Stimulated activated CD8-positive, alpha-beta memory T cell treated with anti-CD3 and anti-CD28 coated beads, Interleukin-15, amount 100 ng/mL, for 4 hours (primary cell): ENCODE measurements at places on chromosomes 1 and 21.

DNA sequence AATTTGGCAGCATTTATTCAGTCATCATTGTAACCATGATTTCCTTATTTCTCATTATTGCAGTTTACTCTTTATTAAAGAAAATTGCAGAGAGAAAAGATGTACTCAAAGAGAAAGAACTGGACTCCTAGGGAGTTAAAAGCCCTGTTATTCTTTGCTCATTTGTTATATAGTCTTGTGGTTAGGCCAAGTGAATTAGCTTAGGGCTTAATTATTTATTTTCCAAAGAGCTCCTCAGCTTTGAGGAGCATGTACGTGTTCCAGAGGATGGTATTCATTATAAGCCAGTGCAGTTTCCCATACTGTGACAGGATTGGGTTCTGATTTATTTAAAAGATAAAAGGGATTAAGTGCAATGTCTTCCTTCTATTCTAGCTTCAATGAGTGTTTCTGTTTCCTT, 86.4 kb downstream of the GPR161 start:
- no peak for DNase-seq

DNA sequence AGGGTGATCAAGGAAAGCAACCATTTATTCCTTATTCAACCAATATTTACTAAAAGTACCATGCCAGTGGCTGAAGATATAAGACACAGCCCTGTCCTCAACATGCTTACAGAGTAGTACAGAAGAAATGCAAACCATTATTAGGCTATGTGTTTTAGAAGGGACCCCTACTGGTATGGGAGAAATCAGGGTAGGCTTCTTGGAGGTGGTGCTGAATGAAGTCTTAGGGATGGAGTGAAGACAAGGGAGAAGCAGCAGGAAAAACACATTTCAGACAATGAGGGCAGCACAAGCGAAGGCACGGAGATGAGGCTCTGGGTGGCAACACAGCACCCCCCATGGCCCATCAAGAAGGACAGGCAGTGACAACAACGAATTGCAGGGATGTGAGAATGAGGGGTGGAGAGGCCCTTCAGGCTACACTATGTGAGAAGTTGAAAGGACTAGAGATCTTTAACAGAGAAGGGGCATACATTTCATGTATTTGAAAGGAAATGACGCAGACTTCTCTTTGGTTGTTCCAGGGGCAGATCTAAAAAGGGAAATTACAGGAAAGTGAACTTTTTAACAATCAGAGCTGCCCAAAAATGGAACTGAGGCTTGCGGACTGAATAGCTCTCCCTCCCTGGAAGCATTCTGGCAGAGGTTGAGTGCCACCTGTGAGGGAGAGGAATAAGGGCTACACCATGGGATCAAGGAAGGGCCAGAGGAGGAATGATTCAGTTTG, 16.8 kb upstream of the CD58 start:
- DNase-seq: no peak

GRCh38 chr1:39317111-39317510, 112.6 kb downstream of the MACF1 start:
- no peak for DNase-seq

DNA sequence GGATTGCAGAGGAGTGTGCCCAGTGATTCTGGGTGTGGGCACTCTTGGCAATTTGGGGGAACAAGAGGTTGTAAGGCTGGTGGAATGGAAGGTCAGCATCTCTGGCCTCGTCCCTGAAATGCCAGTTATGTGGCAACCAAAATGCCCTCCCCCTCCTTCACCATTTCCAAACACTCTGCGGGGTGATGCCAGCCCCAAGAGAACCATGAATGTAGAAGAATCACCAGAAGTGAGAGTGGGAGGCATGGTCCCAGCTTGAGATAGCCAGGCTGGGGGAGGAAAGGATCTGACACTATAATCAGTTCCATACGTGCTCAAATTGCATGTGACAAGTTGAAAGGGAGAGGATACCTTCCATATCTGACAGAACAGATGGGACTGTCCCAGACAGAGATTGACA, 88.7 kb upstream of the EDN2 start:
- DNase-seq: no peak

- no peak for DNase-seq
These were observed 62.5 kb downstream of the IL23R start for GRCh38 chr1:67228791-67229190.

DNA sequence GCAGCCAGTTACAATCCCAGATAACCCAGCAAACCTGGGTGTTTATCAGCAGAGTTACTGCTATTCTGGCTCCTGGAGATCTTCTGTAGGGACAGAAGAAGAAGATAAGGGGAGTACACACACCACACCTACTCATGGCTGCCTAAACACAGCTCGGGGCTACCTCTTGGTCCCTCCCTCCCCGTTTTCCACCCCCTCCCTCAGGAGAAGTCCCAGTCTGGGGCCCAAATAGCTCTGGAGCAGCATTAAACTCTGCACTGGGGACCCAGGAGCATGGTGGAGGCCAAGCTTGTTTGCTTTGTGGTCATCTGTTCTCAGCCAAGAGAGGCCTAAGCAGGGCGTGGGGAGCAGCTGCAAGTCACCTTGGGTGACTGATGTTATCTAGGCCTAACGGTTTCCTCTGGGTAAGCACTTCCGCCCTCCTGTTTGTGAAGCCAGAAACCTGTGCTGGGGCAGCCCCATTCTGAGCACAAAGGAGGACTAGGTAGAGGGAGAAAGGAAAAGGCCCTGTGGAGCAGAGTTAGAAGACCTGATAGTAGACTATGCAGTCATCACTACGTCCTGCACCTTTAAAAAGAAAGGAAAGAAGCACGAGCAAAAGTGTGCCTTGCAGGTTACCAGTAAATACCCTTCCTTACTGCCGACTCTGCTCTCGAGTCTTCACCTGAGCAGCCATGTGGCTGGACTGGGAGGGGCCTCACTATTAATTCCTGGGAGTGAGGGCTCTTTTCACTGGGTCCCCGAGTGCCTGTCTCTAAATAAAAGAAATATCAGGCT, 2.0 kb upstream of the RCSD1 start:
- peak; percentile 44 for DNase-seq

DNA sequence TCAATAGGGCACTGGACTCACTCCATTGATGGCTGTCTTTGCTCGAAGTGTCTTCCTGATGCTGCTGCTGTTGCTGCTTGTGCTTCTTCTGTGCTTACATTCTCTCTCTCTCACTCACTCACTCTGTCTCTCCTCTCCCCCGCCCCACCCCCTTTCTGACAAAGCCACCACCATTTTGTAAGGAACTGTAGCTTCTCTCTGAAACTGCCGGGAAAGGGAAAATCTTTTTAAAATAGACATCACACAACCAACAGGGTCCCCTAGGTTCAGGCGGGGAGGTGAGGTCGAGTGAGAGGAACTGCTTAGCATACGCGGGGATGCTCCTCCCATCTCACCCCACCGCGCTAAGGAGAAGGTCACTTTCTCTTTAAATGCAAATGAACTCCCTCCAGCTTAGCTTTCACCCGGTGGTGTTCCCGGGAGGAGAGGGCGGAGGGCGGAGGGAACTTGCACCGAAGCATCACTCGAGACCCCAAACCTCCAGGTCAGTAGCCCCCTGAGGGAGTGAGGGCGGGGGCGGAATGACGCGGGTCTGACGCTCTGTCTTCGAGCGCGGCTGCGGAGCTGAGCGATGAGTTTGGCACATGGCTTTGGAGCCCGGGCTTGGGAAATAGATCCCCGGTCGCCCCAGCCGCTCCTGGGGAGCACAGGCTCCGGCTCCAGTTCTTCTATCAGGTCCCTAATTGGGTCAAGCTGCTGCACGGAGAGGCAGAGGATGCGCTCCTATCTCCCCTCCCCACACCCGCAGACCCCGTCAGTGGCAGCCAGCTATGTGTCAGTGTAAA, at the start of gene CCDC28B:
CCDC28B (plus strand) TSS at position 370 of the 785 bp plus-strand sequence. CDS start 1,341 bp downstream, outside the sequence.
- DNase-seq: peak; percentile 35

- DNase-seq: no peak
These were observed 122.3 kb downstream of the ESRRG start for GRCh38 chr1:216600730-216601609.

DNA sequence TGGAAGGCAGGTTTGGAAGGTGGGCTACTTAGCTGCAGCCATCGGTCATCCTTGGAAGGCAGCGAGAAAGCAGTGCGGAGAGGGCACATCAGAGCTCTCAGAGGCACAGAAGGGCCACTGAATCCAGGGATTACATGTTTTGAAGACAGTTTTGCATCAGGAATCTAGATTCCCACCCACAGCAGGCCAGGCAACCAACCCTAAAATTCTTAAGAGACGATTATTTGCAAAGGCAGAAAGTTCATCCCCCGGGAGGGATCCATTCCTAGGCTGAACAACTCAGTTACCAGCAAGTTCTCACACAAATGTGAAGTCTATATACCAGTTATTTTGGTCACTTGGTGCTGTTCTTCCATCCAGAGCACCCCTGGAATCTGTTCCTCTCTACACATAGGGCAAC, 457.3 kb upstream of the VAMP3 start:
- no peak for DNase-seq

- DNase-seq: no peak
These were observed 8.1 kb upstream of the GBP5 start for GRCh38 chr1:89280766-89281165.

DNA sequence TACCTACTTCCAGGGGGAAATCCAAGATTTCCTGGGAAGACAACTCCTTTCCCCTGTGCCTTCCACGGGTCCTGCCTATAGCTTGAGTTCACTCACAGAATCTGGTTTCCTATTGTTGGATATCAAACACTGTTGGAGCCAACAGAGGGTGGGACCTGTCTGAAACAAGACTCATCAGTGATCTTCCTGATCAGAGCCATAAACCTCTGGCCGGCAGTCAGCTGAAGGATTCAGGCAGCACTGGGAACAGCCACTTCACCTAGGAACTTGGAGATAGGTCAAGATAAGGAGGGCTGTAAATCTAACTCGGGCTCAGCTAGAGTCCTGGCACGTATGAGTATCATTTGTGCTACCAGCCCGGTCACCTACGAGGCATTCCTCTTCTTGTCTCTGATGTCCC, 23.3 kb downstream of the SH3BP5L start:
- no peak for DNase-seq

DNA sequence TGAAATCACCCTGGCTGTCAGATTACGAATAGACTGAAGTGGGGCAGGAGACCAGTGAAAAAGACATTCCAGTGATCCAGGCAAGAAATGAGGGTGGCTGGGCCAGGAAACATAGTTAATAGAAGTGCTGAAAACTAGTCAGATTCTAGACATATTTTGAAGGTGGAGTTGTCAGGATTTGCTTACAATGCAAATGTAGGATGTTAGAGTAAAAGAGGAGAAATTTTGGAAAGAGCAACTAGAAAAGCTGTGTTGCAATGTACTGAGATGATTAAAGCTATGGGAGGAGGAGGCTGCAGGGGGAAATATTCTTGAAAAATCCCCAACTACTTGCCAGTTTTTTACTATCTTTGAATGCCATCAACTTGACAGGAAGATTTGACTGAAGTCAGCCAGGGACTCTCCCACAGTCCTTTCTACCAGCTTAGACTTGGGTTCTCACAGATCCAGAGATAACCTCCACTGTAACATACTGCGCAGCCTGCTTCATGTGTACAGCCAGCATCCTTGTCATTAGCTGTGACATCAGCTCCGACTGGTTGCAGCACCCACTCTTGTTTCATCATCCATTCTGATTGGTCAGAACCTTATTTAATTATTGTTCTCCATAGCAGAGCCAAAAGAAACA, 109.7 kb downstream of the TSEN15 start:
- no peak for DNase-seq

- DNase-seq: peak; percentile 42
These were observed 79.1 kb downstream of the NDUFS5 start for GRCh38 chr1:39105061-39105840.

- no peak for DNase-seq
These were observed 186.4 kb downstream of the RYR2 start for GRCh38 chr1:237228421-237228820.

DNA sequence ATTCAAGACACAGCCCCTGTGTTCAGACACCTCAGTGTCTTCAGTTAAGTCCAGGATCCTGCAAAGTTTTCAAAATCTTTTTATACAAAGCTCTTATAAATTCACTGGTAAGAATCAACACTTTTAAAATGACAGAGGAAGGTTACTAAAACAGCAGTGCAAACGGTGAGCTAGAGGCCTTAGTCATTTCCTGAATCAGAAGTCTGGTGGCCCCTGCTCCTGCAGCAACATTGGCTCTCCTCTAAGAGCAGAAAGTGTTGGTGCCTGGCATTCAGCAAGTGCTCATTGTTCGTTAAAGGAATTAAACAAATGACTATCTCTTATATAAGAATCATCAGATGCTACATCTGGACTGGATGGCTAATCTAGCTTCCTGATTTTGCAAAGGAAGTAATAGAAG, 282.9 kb downstream of the PTGER3 start:
- DNase-seq: no peak

- DNase-seq: no peak
These were observed 499.6 kb downstream of the MRPL39 start for GRCh38 chr21:25107708-25108107.

GRCh38 chr1:7278045-7278444, 492.8 kb downstream of the CAMTA1 start:
- no peak for DNase-seq

- peak; percentile 46 for DNase-seq
These were observed 45.4 kb downstream of the S100B start for GRCh38 chr21:46559291-46559983.

- no peak for DNase-seq
These were observed 17.0 kb downstream of the RAB3GAP2 start for GRCh38 chr1:220255204-220255603.

DNA sequence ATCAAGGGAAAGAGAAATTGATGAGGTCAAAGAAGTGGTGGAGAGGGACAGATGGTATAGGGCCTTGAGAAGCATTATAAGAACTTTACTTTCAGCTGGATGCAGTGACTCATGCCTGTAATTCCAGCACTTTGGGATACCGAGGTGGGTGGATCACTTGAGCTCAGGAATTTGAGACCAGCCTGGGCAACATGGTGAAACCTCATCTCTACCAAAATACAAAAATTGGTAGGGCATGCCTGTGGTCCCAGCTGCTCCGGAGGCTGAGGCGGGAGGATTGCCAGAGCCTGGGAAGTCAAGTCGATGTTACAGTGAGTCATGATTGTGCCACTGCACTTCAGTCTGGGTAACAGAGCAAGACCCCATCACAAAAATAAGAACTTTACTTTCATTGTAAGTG, 5.7 kb downstream of the TMEM50A start:
- DNase-seq: no peak

- DNase-seq: no peak
These were observed 97.4 kb downstream of the MRPL39 start for GRCh38 chr21:25509862-25510261.

GRCh38 chr1:15950302-15950701, 25.6 kb downstream of the ZBTB17 start:
- DNase-seq: no peak

- no peak for DNase-seq
These were observed 27.6 kb downstream of the C1orf216 start for GRCh38 chr1:35691080-35691479.

GRCh38 chr1:223201967-223202366, 58.9 kb upstream of the TLR5 start:
- no peak for DNase-seq

- DNase-seq: no peak
These were observed 78.6 kb upstream of the TLR5 start for GRCh38 chr1:223221686-223222085.

GRCh38 chr1:117026361-117026760, 24.8 kb downstream of the CD101 start:
- DNase-seq: no peak

GRCh38 chr21:32392299-32392879, 423 bp downstream of the URB1 start:
- no peak for DNase-seq
